ENCODE measurements at places on chromosomes 3 and 15. TPM values are rescaled to one million over a fixed set of nuclear protein-coding genes. Genes with fewer than 3 reads are reported as not detected.

Gene NR1I2
- not detected for total RNA-seq

Gene NANOGP8
- not detected for total RNA-seq

DNA sequence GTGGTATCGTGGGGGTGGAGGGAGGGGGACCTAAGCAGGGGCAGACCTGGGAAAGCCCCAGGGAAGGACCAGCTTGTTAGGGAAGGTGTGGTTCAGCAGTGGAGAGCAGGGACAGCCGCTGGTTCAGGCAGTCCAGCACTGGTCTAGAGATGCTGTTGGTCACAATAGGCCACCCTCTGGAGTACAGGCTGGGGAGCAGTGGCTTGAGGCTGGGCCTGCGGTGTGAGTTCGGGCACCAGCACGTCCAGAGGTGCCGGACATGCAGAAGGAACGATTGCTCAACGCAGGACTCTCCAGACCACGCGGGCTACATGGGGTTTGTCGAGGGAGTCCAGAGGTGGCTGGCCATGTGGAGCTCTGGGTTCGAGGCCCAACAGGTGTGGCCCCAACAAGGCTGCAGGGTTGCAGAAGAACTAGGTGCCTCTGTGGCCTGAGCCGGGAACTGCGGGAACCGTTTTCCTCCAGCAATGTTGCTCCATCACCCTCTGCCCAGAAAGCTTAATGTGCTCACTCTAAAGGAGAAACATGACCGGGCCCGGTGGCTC, 143.9 kb downstream of the APBA2 start:
- DNase-seq: no peak

DNA sequence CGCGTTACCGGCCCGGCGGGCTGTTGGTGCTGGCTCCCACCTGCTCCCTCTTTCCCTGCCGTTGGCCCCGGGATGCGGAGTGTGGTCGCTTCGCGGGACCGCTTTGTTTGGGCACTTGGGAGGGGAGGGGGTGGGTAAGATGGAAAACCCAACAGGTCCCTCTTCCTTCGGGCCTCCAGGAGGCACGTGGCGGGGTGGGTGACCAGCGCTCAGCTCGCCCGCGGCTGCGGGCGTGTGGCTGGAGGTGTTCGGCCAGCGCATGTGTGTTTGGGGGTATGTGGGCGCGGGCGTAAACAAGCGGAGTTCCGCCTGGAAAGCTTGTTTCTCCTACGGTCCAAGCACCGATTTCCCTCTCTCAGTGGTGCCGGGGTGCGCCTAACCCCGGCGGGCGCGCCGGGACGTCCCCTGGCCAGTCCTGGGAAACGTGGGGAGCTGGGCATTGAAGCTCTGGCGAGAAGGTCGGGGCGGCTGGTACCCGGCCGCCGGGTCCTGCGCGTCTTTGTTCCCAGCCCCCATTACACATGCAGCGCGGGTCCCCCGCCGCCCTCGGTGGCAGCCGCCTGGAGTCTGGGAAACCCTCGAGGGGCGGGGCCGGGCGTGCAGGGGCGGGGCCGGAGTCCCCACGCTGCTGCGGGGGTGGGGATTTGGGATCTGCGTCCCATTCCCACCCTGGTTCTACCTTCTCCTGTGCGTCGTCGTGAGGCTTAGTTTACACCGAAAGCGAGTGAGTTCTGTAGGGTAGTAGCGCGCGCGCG, 1.4 kb downstream of the ACVR2B start:
- peak; percentile 69 for DNase-seq

DNA sequence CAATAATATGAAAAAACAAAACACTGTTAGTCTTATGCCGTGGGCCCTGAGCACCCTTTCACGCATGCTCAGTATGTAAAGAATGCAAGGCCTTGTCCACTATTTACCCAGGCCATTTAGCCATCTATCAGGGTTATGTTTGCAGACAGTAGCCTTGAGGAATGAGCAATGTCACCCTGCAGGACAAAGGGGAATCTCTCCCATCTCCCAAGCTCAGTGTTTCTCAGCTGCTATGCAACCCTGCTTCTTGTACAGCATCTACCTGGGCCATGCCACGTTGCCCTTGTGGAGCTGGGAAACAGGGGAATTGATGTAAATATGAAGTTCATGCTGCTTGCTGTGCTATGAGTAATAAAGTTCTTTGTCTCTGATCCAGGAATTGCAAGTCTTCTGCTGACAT, 51.5 kb upstream of the SLCO2A1 start:
- DNase-seq: no peak
